ENCODE measurements at places on chromosomes 1 and 21.

DNA sequence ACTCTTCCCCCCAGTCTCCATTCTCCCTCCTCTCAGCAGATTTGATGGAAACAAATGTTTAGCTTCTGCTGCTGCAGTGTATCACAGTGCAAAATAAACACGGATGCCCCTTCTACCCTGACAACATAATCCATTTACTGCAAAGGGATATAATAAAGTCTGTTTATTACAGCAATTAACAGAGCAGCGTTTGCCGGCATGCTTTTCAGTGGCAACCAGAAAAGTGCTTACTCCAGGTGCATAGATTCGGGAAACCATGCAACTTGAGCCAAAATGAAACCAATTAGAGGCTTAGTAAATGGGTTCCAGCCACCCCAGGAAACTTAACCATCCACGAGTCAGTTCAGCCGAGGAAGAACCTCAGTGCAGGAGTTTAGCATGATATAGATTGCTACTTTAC is 12.9 kb upstream of the LEMD1 start:
- DNase-seq, result no peak

DNA sequence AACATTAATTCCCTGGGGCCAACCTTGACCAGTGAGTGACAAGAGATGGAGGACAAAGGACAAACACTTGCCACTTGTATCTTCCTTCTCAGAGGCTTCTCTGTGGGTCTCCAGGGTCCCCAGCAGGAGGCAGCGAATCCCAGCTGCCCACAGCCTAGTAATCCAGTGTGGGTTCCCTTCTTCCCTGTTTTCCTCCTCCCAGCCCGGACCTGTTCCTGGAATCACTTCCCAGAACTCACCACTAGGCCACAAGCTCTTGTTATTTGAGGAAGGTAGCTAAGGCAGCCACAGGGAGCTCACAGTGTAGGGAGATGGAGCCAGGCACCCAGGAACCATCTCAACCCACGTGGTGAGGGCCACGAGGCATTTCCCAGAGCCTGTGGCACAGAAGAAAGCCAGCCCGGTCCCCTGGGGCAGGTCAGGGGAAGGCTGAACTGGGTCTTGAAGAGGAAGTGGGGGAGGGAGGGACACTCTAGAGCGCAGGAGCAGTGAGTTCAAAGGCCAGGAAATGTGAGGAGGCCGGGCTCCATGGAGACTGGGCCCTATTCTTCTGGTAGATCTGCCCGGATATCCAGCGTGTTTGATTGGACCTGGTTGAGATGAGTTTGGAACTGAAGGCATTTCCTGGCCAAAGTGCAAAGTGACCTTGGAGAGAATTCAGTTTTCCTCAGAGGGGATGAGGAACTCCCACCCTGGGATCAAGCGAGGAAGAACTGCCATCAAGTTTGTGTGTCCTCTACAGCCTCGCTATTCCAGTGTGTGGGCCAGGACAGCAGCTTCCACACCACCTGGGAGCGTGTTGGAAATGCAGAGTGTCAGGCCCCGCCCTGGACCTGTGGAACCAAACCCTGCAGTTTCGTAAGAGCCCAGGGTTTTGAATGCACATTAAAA is 20.3 kb upstream of the C2CD2 start:
- no peak for DNase-seq

GRCh38 chr1:244836135-244836521 is 670 bp downstream of the COX20 start:
- DNase-seq, result no peak

DNA sequence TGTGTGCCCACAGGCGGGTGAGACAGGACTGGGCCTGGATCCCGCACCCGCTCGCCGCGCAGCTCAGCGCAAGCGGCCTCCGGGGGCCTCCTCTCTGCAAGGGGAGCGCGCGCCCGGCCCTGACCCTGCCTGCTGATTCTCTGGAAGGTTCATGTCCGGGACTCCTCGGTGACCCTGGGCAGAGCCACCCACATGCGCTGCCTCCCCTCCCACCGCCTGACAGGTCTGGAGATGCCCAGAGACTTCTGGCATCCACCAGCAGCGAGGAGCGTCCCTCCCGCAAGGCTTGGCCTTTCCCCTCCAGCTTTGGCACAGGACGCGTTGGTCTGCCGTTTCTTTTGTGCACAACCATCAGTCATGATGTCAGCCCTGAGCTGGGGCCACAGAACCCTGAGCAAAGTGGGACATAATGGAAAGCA is 42.0 kb upstream of the COL6A2 start:
- DNase-seq, result no peak

- no peak for DNase-seq
Observed at GRCh38 chr1:42923367-42924081, 35.1 kb downstream of the SLC2A1 start.

GRCh38 chr1:46114925-46115603 is 17.4 kb downstream of the PIK3R3 start:
- no peak for DNase-seq

GRCh38 chr1:168372861-168373371 is 92.2 kb downstream of the TBX19 start:
- no peak for DNase-seq

- DNase-seq, result peak; percentile 70
Observed at GRCh38 chr1:171434717-171435346, 50.5 kb upstream of the PRRC2C start.

GRCh38 chr21:45122432-45123132 is 48.2 kb downstream of the ADARB1 start:
- no peak for DNase-seq

DNA sequence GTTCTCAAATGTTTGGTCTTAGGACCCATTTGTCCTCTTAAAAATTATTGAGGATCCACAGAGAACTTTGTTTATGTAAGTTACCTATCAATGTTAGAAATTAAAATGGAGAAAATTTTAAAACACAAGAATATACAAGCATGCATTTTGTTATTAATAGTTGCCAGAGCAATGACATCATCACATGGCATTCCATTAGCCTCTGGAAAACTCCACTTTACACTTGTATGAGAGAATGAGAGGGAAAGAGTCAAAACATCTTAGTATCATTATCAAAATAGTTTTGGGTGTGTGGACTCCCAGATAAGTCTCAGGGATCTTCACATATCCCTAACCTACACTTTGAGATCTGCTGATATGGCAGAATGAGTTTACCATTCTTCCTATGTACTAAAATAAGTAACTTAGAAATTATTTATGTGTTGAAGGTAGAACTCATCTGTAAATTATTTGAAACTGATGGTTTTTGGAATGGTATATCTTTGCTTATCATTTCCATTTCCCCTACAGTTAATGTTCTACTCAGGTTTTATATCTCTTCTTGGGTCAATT is 48.8 kb downstream of the RNF220 start:
- DNase-seq, result no peak

- DNase-seq, result no peak
Observed at GRCh38 chr1:18817795-18818435, 41.5 kb downstream of the TAS1R2 start.

- DNase-seq, result no peak
Observed at GRCh38 chr1:229181419-229181818, 89.5 kb upstream of the RAB4A start.

- DNase-seq, result peak; percentile 57
Observed at GRCh38 chr1:47409311-47410067, 6.6 kb upstream of the FOXE3 start.

- no peak for DNase-seq
Observed at GRCh38 chr1:172219966-172220365, 200.5 kb upstream of the C1orf105 start.

DNA sequence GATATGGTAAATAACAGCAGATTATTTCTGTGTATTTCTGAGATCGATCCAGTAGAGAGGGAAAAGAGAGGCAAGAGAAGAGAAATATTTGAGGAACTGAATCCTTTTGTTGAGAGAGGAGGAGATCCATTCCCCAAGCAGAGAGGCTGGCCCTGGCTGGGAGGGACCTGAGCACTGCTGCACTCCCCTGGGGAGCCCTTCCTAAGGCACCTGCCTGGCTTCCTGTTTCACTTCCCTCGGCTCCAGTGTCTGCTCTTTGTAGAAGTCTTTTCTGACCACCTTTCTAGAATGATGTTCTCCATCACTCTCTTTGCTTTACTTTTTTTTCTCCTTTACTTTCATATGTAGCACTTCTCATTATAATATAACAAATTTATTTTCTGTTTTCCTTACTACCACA is 42.3 kb upstream of the SLC6A9 start:
- DNase-seq, result no peak

- DNase-seq, result no peak
Observed at GRCh38 chr1:94746635-94747525, 73.3 kb upstream of the SLC44A3 start.

DNA sequence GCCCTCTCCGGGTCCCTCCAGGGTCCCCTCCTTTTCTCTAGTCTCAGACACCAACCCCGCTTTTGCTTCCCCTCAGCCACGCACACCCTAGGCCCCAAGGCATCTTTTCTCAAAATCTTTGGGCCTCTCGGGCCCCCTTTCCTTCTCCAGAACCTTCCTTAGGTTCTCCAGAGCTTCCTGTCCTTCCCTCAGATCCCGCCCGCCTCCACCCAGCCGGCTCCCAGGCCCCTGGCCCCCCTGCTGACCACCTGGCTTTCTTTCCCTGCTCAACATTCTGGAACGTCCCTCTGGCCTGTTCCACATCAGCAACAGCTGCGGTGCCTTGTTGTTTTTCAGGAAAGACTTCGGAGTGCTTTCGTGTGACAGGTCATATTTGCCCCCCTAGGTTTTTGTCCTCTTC is 1.2 kb downstream of the ZDHHC18 start:
- DNase-seq, result no peak

DNA sequence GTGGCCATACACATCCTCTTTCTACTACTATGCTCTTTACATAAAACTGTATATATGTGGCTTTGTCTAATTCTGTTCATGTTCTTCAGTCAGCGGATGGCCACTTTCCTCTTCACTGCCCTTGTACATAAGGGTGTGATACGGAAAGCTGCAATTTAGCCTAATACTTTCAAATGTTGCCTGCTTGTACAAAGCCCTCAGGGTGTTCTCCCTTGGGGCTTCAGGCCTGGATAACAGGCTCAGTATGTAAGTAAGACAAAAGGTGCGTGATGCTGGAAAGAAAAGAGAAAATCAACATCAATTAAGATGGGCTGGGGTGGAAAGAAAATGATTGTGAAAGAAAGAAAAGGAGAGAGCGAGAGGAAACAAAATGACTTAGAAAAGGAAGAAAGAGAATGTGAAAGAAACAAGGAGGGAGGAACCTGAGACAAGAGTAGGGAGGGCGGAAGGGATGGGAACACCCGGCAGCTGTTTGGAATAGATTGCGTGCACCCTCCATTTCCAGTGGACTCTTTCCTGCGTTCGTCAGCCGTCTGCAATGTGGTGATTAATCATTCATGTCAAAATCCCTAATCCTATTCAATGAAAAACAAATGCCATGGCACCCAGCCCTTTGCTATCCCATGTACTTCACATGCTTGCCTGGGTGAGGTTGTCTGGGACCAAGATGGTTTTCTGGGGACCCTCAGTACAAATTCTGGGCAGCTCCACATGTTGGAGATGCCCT is 553.6 kb downstream of the NUF2 start:
- DNase-seq, result peak; percentile 71

DNA sequence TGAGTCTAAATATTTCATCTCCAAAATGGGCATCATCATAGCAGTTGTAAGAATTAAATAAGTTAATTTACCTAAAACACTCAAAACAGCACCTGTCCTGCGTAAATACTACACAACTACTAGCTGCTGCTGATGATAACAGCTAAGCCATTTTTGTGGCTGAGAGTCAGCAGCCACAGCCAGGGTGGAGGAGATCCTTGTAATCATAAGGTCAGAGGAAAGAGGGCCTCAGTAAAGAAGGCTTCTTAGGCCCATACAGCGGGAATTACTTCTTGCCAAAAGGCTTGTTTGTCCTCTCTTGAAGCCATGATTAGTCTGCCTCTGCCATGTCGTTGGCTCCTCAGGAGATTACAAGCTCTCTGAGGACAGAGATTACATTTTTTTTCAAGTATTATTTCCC is 245.0 kb downstream of the FGGY start:
- DNase-seq, result no peak

GRCh38 chr1:3011127-3011526 is 10.1 kb upstream of the ACTRT2 start:
- no peak for DNase-seq

DNA sequence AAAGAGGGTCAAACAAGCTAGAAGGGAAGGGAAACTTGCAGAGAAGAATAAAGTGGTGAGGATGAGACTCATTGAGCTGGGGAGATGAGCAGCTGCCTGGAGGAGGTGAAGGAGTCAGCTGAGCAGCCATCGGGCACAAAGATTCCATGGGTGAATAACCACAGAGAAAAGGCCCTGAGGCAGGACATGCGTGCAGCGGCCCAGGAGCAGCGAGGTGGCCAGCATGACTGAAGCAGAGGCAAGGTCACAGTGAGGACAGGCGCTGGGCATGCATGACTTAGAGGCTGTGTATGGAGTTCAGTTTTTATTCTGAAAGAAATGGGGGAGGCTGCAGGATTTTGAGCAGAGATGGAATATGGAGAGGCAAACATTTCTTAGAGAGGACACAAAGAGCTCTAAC is 24.9 kb downstream of the OLFML2B start:
- no peak for DNase-seq

DNA sequence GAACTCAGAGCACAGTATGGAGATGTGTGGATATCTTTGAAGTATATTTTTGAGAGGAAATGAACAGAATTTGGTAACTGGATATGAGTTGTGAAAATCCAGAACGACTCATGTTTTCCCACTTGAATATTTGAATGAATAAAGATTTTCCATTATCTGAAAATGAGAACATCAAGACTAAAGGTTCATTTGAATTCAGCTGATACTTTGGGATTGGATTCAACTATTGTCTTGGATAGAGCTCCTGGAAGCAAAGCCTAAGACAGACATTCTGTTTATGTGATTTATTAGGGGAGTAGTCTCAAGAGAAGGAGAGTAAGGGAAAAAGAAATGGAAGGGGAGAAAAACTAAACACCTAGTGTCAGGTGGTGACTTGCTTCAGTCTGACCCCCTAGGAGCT is 256.0 kb upstream of the LYPLAL1 start:
- no peak for DNase-seq

DNA sequence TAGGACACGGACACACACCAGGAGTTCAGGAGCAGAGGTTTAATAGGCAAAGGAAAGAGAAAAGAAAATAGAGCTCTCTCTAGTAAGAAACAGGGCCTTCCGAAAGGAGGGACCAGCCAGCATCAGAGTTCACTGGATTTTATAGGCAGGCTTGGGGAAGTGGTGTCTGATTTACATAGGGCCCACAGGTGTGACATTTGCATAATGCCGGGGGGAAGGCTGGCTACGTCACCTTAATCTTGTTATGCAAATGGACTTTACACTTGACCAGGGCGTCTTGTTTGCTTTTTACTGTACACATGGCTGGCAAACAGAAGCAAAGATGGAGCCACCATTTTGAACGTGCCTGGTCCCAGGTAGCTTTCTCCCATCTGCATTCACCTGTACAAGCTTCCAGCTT is at the start of gene OR14A16:
OR14A16 (minus strand) TSS at position 97 of the 400 bp plus-strand sequence. CDS start 8,390 bp downstream, outside the sequence.
- DNase-seq, result no peak

GRCh38 chr1:12088607-12089006 is 25.5 kb downstream of the TNFRSF8 start:
- DNase-seq, result no peak

DNA sequence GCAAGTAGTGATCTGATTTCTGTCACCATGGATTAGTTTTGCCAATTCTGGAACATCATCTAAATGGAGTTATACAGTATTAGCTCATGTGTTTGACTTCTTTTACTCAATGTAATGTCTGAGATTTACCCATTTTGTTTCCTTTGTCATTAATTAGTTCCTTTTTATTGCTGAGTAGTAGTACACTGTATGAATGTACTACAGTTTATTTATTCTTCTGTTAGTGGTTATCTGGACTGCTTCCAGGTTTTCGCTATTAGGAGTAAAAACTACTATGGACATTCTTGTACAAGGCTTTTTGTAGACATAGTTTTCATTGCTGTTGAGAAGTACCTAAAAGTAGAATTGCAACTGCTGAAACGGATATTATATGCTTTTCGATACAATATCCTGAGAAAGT is 14.1 kb downstream of the SUCO start:
- no peak for DNase-seq
